ENCODE measurements at places on chromosomes 5 and 9. TPM values are rescaled to one million over a fixed set of nuclear protein-coding genes. Genes with fewer than 3 reads are reported as not detected.

Gene RASGRF2
- total RNA-seq = 22.6 TPM

Gene LCN9
- total RNA-seq = not detected

Gene PCDHGC4
- total RNA-seq = not detected

- H3K27ac ChIP-seq = no peak overlapping the region
- H3K27me3 ChIP-seq = peaks cover 15% of the 10 kb centered on the region
- no peak overlapping the region for H3K4me3 ChIP-seq
- no peak for DNase-seq
These were observed 8.1 kb upstream of the LRRTM2 start for GRCh38 chr5:138883211-138883610.

DNA sequence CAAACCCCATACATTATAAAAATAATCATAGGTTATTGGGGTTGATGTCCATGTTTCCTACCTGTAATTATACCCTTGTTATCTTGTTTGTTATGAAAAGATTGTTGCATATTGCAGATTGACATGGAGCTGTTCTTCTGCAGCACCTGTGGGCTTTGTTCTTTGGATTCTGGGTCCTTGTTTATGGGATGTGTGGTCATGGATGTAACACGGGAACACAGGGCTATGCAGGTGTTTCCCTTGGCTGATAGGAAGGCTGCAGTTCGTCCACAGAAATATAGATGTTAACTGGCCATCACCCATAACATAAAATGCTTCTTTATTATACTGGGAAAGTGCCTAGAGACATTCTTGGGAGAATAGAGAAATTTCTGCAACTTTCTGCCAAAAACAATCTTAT lies 77.9 kb downstream of the FBXL7 start:
- H3K36me3 ChIP-seq = no peaks in the 10 kb centered on the region
- no peak overlapping the region for H3K27ac ChIP-seq
- no peaks in the 10 kb centered on the region for H3K27me3 ChIP-seq
- no peak for DNase-seq

DNA sequence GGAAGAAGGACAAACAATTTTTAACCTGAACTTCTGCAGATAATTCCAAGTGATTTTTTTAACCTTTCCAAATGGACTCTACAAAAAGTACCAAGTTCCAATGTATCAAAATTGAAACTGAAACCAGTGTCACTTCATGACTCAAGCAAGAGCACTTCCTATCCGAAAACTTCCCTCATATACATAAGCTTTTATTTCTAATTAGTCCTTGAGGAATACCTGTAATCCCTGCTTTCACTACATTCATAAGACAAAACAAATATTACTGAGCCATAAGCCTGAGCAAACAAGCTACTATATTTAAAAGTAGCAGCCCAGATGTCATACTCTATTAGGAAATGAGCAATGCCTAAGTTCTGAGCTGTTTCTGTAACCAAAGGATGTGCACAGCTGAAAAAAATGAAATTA lies 224.4 kb downstream of the EBF1 start:
- H3K27me3 ChIP-seq = peaks cover 4% of the 10 kb centered on the region
- H3K4me3 ChIP-seq = peak overlapping the region; percentile 9

- DNase-seq = no peak
- H3K4me1 ChIP-seq = peaks cover 56% of the 10 kb centered on the region
- no peak overlapping the region for H3K4me3 ChIP-seq
- no peak overlapping the region for H3K27ac ChIP-seq
These were observed 27.9 kb downstream of the NANS start for GRCh38 chr9:98084396-98084795.

- H3K27me3 ChIP-seq = no peaks in the 10 kb centered on the region
- H3K27ac ChIP-seq = no peak overlapping the region
- no peaks in the 10 kb centered on the region for H3K4me1 ChIP-seq
- no peak for DNase-seq
- no peaks in the 10 kb centered on the region for H3K36me3 ChIP-seq
These were observed 281.1 kb downstream of the FER start for GRCh38 chr5:109028608-109029299.

- H3K27me3 ChIP-seq = no peaks in the 10 kb centered on the region
- DNase-seq = no peak
- no peaks in the 10 kb centered on the region for H3K36me3 ChIP-seq
- no peaks in the 10 kb centered on the region for H3K4me1 ChIP-seq
- H3K27ac ChIP-seq = no peak overlapping the region
These were observed 212.3 kb upstream of the MPDZ start for GRCh38 chr9:13491493-13492424.

DNA sequence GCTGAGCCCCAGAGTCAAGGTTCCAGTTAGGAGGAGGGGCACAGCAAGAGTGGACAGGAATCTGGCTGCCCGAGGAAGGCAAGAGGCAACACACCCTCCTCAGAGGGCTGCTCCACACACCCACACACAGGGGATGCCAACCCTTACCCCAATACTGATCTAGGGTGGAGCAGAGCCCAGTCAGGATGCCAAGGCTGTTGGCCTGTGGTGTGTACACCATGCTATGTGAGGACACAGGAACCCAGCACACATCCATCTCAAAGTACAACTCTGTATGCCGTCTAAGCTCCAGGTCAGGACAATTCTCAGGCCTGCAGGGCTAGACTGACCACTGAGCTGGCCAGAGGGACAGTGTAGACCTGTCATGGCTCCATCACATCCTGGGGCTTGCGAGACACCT lies 2.6 kb downstream of the SEPTIN8 start:
- H3K27me3 ChIP-seq = peaks cover 25% of the 10 kb centered on the region
- peaks cover 29% of the 10 kb centered on the region for H3K4me1 ChIP-seq
- H3K27ac ChIP-seq = no peak overlapping the region
- no peak for DNase-seq
- peaks cover 1% of the 10 kb centered on the region for H3K36me3 ChIP-seq
